ENCODE measurements at places on chromosomes 1 and 21.

GRCh38 chr1:61953076-61953789 lies 211.0 kb downstream of the PATJ start:
- DNase-seq: no peak

GRCh38 chr1:232851532-232851931 lies 46.3 kb downstream of the MAP10 start:
- DNase-seq: no peak

DNA sequence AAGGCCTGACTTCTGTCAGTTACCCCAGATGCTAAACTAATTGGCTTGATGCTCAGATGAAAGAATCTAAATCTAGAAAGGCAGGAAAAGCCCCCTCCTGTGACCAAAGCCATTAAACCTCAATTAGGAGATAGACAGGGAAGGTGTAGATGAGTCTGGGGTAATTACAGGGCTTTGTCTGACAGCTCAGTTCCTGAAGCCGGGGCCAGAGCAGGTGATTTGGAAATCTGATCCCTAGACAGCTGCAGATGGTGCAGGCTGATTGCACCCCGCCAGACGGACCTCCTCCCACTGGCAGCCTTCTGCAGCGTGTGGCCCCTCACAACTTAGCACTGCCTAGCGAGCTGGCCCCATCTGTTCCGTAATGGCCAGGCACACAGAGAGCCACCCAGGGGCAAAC lies 395.1 kb downstream of the HLX start:
- DNase-seq: no peak

DNA sequence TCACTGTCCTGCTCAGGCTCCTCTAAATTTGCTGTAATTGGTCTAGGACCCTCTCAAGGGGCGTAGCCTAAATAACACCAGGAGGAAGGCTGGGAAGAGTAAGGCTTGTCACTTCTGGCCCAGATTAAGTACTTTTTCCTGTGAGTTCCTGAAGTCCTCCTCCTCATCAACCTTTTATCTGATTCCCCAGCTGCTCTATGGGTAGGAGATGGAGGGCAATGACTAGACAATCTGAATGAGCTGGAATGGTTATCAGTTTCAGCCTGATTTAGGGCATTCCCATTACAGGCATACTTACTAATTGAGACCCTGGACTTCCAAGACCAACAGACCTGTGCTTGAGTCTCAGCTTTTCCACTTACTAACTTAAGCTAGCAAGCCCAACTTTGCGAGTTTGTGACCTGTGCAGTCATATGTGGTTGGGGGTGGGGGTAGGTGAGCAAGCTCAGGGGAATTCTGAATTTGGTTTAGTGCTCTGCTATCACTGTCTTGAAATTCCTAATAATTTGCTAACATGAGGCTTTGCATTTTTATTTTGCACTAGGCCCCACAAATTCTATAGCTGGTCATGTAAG lies 18.0 kb upstream of the FGGY start:
- DNase-seq: no peak

DNA sequence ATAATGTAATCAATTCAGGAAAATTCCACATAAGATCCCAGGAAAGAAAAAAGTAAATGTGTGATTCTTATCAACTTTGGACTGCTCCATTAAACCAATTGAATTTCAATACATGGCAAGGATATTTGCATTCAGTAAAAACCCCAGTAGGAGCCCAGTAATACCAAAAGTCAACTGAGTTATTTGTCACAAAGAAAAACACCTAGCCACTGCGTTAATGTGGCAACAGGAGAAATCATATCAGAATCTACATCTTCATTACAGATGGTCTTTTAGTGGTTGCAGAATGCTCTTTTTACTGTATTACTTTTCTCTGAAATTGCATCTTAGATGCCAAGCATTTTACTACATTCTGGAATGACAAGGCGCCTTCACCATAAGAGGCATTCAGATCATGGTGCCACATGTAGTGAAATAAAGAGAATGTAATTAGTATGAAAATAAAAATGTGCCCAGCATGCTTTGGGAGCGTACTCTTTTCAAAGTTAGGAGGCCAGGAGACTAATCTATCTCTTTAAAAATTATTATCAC lies 180.7 kb downstream of the PATJ start:
- no peak for DNase-seq

- no peak for DNase-seq
Observed at GRCh38 chr1:207318072-207318619, 3.3 kb upstream of the CD55 start.

- DNase-seq: no peak
Observed at GRCh38 chr1:166884971-166885370, 8.9 kb upstream of the TADA1 start.

- DNase-seq: no peak
Observed at GRCh38 chr1:57672346-57673140, 248.7 kb upstream of the DAB1 start.

DNA sequence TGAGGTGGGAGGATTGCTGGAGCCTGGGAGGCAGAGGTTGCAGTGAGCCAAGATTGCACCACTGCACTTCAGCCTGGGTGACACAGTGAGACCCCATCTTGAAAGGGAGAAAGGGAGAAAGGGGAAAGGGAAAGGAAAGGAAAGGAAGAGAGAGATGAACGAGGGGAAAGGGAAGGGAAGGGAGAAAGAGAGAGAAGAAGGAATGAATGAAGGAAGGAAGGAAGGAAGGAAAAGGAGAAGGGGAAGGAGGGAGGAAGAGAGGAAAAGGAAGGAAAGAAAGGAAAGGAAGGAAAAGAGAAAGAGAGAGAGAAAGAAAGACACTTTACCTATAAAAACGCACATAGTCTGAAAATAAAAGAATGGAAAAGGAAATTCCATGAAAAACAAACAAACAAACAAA lies 18.0 kb downstream of the ZNF695 start:
- no peak for DNase-seq

DNA sequence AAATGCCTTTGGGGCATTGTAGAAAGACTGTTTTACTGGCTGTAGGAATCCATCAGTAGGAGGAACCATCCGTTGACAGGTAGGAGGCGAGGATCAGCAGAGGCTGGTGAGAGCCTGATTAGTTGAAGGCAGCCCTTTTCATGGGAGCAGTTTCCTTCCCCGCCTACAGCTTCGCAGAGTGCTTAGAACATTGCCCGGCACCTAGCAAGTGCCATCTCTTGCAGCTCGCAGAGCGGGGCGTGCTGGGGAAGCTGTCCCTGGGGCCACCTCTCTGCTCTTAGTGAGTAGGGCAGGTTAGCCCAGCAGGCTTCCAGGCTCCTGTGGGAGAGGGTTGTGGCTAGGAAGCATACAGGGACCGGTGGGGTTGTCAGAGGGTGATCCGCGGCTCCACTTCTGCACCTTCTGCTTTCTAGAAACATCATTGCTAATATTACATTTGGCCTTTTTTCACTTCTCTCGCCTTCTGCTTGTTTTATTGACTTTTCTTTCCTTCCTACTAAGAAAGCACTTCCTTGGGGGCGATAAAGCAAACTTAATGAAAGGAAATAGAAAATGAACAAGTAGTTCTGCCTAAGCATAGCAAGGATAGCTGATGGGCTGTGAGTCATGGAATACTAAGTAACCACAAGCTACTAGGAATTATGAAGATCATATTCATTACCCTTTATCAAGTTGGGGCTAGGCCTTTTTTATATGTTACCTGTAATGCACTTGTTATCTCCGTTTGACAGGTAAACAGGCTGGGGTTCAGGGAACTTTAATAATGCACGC lies 176.7 kb downstream of the GALNT2 start:
- no peak for DNase-seq

DNA sequence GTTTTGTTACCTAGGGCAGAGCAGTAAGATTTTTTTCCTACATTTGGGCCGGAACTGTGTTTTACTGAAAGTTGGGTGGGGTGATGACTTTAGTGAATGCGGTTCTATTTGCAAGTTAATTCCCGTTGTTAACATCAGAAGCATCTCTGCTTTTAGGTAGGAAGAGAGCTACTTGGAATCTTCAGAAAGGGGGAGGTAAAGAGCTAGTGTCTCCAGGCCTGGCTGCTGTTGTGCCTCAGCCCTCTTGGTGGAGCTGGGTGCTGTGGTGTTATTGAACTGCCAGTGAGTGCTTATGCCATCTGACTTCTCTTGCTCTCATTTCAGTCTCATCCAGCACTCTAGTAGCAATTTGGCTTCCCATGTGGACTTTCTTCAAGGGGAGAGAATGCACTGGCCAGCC lies 3.4 kb downstream of the KDM4A start:
- no peak for DNase-seq

DNA sequence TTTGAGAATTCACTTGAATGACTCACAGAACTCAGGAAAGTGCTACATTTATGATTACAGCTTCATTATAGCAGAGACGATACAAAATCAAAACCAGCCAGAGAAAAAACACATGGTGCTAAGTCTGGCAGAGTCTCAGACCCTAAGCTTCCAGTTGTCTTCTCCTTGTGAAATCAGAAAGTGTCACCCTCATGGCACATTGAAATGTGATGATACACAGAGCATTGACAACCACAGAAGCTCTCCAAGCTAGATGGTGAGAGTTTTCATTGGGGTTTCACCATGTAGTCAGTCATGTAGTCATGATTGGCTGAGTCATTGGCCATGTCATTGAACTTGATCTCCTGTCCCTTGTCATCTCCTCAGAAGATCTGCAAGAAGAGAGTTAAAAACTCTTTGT lies 526.6 kb downstream of the MRPL39 start:
- no peak for DNase-seq

DNA sequence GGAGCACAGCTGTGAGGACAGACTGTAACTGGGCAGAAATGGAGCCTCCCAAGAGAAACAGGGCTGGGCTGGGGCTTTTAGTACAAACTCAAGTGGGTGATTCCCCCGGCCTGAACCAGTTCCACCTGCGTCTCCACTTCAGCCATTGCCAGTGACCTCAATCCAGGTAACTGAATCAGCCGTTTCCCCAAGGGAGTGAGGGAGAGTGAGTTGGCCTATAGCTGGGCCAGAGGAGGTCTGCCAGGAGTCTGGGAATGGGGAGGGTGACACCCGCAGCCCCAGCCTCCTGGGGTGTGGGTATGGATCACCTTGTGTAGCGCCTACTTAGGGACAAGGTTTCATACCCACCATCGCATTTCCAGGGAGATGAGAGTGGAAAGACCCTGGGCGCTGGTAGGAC lies 8.5 kb downstream of the SLC26A9 start:
- no peak for DNase-seq

GRCh38 chr21:31162827-31163226 lies 124.6 kb upstream of the KRTAP19-8 start:
- no peak for DNase-seq

DNA sequence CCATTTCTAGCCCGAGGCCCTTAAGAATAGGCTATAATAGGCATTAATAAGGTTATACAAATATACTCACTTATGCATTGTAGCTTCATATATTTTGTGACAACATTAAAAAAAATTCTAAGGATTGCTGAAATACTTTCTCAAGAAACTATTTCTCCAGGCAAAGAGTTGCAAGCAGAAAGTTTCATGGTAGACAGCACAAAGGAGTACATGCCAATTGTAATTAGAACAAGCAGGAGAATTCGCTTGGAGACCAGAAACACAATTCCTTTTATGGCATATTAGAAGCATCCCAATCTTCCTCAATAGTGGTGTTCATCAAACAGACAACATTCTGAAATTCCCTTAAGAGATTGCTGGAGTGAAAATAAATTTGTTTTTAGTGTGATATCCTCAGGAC lies 122.8 kb downstream of the CRB1 start:
- DNase-seq: no peak

DNA sequence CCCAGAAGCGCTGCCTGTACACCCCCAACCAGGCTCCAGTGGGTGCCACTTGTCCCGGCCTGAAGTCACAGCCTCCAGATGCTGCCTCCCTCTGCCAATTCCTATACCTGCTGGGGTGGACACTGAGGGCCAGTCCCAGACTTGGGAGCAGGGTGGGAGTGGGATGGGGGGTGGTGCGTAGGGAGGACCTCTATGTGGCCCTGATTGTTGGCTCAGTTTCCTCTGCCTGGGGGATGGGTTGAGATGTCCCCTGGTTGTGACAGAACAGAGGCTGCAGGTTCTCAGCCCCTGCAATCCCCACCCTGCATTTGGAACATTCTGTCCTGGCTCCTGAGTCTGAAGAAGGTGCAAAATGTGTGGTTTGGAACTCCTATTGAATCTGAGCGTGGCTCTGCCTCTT lies 27.2 kb downstream of the RAB7B start:
- no peak for DNase-seq

DNA sequence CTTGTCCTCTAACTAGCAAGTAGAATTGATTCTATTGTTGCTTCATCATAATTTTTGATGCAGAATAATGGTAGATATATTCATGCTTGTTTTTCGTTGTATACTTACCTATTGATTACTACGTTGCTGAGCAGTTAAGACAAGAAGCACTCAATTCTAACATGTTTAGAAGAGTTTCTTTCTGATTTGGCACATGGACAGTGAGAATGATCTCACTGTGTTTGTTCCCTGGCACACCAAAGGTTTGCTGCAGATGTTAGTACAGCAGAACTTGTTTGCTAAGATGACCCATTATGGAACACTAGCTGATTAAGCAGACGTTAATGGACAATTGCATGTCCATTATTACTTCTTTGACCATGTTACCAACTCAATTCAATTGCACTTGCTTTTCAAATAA lies 184.7 kb upstream of the SGIP1 start:
- no peak for DNase-seq

DNA sequence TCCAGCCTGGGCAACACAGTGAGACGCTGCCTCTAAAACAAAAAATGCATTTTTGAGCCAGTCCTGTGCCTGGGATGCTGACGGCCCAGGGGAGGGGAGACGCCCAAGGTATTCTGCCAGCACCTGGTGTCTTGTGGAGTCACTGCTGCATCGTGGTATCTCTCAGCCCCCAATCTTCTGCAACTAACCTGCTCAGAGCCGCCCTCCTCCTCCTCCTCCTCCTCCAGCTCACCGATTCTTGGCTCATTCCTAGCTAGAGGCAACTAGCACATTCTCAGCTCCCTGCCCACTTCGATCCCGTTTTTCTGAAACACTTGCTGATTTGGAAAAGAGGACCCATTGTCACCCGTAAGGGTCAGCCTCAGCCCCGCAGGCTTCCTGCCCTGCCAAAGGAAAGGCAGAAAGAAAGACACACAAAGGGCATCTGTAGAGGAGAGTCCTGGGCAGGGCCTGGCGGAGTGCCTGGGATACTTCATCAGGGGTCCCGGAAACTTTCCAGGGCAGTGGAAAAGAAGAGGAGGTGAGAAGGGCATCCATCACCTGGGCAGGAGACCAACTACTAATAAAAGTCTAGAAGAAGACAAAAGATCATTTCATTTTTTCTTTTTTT lies 20.7 kb downstream of the GPR157 start:
- no peak for DNase-seq

GRCh38 chr1:180842491-180843275 lies 70.0 kb upstream of the KIAA1614 start:
- DNase-seq: no peak

GRCh38 chr21:41431788-41432548 lies 5.9 kb downstream of the MX1 start:
- DNase-seq: no peak

- DNase-seq: no peak
Observed at GRCh38 chr1:35668506-35668905, 27.2 kb upstream of the PSMB2 start.

GRCh38 chr1:17582124-17582774 lies 42.8 kb downstream of the ARHGEF10L start:
- no peak for DNase-seq

GRCh38 chr1:184399192-184399847 lies 12.5 kb downstream of the C1orf21 start:
- no peak for DNase-seq

All from CD4-positive, alpha-beta memory T cell (primary cell).